ENCODE measurements at places on chromosomes 12 and 14.

GRCh38 chr14:38208618-38209562 lies 1.2 kb downstream of the SSTR1 start:
- no peak for DNase-seq

DNA sequence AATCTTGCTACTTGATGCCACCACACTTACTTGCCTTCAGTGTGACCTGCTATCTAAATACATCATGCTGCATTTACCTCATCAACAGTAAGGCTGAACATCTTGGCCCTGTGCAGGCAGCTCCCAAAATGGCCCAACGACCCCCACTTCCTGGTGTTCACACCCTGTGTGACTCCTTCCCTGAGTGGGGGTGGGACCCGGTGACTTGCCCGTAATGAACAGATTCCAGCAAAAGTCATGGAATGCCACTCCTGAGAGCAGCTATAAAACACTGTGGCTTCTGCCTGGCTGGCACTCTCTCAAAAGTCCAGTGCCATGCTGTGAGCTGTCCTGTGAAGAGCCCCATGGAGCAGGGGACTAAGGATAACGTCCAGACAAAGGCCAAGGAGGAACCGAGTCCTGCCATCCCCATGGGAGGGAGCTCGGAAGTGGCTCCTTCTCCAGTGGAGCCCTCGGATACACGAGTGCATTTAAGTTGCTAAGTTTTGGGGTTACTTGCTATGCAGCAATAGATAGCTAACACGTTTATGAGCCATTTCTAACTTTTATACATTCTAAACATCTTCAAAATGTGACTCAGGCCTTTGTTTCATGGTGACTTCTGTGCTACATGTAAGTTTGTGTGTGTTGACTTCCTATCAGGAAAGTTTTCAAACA lies 33.0 kb downstream of the P2RX2 start:
- DNase-seq = no peak

DNA sequence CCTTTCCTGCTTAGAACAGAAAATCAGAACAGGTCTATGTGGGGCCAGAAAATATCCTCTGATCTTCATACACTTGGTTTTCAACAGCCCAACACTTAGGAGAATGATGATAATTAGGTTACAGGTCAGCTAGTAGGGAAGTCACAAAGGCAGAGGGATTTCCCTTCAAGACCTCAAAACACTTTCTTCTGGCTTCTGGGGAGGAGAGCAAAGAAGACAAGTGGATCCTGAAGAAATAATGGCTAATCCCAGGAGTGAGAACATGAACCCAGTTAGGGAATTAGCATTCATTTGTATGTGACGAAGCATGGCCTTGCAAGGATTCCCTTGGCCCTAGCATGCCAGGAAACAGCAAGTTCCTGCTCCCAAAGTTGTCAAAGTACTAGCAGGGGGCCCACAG lies 223.3 kb downstream of the BCAT1 start:
- no peak for DNase-seq

GRCh38 chr12:69648476-69648875 lies 37.8 kb upstream of the LRRC10 start:
- DNase-seq = no peak

DNA sequence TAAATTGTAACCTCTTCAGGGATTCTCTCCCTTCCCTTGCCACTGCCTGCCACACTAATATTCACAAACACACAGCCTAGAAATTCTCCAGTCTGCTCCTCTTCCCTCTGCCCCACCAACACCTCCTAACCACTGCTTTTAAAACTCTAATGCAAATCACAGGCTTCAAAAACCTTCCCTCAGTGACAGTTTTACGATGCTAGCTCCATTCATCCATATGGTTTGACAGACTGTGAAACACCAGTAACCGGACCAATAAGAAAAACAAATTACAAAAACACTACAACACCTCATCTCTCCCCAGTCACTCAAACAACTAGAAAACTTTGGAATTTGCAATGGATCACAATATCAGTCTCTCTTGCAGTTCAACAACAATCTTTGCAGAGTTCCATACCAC lies 5.7 kb downstream of the DPF3 start:
- no peak for DNase-seq

DNA sequence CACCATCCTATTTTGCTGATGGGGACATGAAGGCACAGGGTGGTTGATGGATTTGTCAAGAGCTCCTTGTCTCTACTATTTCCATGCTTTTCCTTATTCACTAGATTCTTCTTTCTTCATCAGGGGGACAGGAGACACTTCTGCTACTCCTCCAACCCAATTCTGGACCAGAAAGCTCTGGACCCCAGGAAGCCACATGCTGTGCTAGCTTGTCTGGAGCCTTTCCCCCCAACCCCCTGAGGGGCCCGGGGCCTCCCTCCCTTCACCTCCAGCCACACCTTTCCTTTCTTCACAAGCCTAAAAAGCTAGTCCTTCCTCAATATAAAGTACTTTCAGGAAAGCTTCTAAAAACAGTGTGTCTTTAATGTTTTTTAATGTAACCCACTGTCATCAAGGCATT lies 75.1 kb upstream of the CAPRIN2 start:
- DNase-seq = no peak

DNA sequence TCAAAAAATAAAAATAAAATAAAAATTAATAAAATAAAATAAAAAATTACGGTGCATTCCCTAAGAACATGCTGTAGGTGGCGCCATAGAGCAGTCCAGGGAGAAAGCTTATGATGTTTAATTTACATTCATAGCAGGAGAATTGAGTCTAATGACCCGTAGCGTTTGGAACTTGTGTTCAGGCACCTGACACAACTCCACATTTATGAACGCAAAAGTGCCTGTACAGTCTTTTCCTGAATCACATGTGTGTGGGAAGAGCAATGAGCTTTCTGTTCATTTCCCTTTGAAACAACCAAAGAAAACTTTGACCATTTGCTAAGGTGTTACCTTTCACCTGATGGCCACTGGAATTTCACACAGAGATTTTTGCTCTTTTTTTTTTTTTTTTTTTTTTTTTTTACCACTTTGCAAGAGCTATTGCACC lies 60.6 kb upstream of the KCNA1 start:
- no peak for DNase-seq

- DNase-seq = no peak
Measured at GRCh38 chr12:101793401-101793800, 37.4 kb downstream of the GNPTAB start.

DNA sequence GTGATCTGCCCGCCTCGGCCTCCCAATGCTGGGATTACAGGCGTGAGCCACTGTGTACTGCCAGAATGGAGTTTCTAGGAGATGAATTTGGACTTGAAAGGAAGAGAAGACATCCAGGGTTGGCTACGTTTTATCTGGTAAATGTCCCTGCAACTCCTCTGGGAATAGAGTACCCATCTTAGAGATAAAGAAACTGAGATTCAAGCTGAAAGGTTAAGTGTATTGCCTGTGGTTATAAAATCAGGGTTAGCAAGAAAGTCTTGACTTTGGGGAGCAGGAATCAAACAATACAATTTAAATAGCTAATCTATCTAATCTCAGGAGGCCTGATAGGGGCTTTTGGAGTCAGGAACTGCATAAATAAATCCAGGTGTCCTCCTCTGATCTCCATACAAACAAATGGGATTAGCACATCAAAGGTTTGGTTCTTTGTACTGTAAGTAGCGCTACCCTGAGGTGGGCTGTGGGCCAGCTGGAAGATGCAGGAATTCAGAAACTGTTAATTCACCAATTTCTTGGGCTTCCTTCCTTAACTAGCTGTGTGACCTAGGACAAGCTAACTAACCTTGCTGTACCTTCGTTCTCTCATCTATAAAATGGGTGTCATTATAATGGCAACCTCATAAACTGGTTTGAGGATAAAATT lies 45.1 kb downstream of the TBX3 start:
- no peak for DNase-seq

DNA sequence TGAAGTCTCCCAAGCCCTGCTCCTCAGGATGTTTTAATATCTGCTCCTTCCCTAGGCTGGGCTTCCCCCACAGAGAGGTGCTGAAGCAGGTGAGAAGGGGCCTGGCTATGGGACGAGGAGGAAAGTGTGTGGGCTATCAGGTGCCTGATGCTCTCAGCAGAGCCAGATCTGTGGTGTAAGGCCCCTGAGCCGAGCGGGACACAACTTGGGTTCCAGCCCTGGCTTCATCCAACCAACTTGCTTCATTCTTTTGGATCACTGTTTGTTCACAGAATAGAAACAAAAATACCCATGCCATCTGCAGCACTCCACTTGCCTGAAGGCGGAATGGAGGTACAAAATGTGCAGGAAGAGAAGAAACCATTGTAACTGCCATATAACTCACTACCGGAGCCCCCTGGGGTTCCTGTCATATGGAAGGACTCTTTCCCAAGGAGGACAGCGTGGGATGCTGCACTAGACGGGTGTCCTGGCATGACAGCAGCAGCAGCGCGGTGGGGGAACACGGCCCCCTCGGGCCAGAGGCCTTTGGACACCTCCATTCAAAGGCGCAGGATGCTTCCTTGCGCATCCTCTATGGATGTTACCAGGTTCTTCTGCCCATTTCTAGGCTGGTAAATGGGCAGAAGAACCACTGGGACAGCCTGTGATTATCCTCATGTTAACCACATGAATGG lies 95.8 kb downstream of the CRACR2A start:
- DNase-seq = no peak

DNA sequence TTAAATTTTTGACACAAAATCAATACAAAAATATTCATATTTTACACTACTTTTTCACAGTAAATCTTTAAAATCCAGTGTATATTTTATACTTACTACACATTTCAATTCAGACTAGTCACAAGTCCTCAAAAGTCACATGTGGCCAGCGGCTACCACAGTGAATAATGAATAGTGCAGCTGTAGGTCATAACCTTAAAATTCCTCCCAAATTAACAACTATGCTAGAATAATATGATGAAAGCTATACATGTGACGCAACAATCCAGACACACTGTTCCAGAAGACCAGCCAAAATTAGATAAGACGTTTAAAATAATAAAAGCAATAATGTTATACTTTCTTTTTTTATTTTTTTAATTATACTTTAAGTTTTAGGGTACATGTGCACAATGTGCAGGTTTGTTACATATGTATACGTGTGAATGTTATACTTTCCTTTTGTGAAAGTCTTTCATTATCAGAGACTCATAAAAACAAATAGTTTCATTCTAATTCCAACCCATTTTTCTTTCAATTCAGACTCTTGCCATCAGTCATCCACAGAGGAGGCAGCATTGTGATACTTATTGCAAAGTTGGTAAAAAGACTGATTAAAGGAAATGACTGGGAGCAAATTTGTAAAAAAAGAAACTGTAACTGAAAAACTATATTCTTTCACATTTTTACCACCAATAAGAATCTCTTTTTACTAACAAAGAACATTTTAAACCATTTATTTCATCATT lies 67.0 kb downstream of the C2CD5 start:
- DNase-seq = no peak

- DNase-seq = no peak
Measured at GRCh38 chr12:114679942-114680341, 4.0 kb downstream of the TBX3 start.

GRCh38 chr14:99179946-99180345 lies 92.1 kb downstream of the BCL11B start:
- no peak for DNase-seq

DNA sequence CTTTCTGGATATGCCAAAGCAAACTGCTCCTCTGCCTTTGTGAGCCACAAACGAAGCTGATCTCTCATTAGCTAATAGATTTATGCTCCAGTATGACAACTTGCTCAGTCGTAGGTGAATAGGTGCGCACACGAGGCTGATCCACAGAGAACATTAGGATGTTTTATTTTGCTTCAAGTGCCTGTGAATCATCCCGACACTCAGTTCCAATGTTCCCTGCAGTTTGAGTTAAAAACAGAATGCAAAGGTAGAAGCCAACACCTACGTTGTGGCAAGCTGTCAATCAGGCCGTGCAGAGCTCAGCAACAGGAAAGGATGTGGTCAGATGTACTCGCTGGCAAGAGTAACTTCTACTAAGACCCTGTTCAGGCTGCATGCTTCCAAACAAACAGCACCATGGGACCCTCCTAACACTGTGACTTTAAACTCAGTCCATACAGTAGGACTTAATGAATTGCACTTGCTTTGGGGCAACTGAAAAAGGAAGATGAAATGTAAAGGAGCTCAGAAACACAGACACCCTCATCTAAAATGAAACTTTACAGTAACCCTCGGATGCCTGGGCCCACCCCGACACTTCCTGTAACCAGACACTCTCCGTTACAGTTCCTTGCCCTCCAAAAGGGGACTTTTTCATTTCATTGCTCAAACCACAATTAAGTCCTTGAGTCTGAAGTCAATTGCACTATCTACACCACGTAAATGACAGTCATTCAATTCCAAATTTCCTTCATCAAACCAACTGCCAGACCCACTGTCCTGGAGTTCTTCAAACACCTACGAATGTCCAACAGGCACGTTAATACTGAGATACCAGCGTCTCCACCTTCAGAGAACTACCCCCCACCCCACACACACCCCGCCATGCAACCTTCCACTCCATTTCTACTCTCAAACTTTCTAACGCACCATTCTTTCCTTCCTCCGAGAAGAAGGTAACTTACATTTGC lies 1.6 kb downstream of the CCDC88C start:
- DNase-seq = no peak

DNA sequence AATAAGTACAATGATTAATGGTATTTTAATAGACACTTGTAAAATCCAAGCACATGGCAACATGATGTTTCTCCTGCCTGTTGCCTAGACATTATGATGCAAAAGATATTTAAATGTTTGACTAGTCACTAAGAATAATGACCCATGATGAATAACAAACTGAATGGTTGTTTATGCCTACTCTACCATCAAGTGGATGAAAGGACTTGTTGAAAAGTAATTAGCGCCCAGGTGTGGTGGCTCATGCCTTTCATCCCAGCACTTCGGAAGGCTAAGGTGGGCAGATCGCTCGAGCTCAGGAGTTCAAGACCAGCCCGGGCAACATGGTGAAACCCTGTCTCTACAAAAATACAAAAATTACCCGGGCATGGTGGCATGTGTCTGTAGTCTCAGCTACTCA lies 30.7 kb downstream of the KIF21A start:
- DNase-seq = no peak

DNA sequence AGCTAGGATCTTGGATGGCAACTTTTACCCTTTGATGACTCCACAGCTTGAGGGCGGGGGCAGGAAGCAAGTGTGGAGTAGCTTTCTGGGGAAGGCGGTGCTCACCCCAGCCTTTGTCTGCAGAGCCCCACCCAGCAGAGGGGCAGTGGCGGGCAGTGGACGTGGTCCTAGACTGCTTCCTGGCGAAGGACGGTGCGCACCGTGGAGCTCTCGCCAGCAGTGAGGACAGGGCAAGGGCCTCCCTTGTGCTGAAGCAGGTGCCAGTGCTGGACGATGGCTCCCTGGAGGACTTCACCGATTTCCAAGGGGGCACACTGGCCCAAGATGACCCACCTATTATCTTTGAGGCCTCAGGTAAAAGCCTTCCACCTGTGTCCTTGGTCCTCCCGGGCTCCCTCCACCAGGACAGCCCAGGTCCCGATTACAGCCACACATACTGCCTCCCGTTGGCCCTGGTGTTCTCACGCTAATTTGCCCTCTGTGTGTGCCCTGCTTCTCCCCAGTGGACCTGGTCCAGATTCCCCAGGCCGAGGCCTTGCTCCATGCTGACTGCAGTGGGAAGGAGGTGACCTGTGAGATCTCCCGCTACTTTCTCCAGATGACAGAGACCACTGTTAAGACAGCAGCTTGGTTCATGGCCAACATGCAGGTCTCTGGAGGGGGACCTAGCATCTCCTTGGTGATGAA lies 1.2 kb downstream of the TAPBPL start:
- no peak for DNase-seq

Data from stimulated activated CD8-positive, alpha-beta memory T cell treated with anti-CD3 and anti-CD28 coated beads, Interleukin-2, amount 100 ng/mL, for 48 hours (primary cell).